ENCODE measurements at places on chromosomes 13 and 19.

DNA sequence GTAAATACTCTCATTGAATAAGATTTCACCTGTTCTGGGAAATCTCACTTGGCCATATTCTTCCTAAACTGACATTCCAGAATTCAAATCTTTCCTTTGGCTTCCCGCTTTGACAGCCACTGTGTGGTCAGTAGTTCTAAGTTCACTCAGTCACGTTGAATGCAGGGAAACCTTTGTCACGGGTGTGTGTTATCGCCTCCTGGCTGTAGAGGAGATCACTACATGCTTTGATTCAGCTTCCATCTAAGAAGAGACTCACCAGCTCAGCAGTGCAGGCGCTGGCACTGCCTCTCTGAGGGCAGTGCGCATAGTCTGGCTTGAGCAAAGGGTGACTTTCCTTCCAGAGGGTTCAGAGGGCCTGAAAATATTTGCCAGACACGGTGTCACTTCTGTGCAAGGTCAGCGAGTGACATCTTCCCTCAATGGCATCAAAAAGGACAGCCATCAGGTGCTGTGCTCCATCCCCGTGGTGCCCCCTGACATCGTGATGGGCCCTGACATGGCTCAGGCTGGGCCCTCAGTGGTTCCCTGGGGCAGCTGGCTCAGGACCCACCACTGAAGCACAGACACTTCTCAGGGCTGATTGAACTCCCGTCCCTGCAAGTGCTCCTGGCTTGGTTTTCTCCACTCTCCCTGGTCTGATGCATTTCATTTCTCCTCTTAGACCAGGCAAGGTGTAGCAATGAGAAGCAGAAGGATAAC is 635.4 kb upstream of the ARGLU1 start:
- peak; percentile 10 for DNase-seq

GRCh38 chr19:49567861-49568441 is 12.4 kb downstream of the NOSIP start:
- DNase-seq, result no peak

- no peak for DNase-seq
Measured at GRCh38 chr13:112761701-112762689, 72.2 kb downstream of the ATP11A start.

GRCh38 chr13:33933810-33934209 is 115.9 kb downstream of the RFC3 start:
- DNase-seq, result no peak

DNA sequence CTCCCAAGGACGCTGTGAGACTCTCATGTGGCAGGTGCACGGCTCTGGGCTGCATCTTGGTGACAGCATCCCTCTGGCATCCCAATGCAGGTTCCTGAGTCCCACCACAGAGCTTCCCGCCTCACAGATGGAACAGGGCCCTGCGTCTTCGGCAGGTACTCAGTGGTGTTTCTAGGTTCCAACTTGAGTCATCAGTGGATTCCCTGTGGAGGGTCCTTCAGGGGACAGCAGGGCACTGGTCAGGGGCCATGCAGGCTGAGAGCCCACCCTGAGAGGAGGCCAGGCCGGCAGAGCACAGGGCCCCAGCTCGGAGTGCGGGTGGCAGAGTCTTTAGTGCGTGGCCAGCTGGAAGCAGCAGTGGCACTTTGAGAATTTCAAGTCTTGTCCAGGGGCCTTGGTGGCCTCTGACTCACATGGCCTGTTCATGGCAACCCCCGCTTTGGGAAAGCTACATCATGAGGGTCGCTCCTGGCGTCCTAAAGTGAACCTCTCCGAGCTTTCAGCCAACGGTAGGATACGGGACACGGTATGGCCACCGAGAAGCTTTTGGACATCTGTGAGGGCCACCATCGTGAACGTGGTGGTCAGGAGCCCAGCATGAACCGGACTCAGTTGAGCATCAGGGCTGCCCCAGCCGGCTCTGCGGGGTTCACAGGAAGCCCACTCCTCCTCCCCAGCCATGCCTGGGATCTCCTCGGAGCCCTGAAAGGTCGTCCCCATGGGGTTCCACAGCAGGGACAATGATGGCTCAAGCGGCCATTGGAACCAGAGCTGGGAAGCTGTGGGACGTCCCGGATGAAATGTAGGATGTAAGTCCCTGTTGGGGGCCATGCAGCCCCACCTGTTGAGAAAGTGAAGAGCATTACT is 72.0 kb upstream of the MCF2L start:
- DNase-seq, result no peak

Data from Kasumi-1 (cell line).